Right ventricle myocardium superior (tissue), 1 donor: ENCODE measurements at places on chromosomes 3 and 15. TPM values are rescaled to one million over a fixed set of nuclear protein-coding genes. Genes with fewer than 3 reads are reported as not detected.

TMC3 gene
- not detected for total RNA-seq

C3orf62 gene
- total RNA-seq: 2.6 TPM

FEZF2 gene
- not detected for total RNA-seq

RPP25 gene
- total RNA-seq: 3.4 TPM

PRSS50 gene
- total RNA-seq: 0.16 TPM

SPESP1 gene
- 7.6 TPM for total RNA-seq

CHD2 gene
- 43.5 TPM for total RNA-seq

TGM4 gene
- total RNA-seq: not detected

RARB gene
- total RNA-seq: 19.4 TPM

STRIT1 gene
- total RNA-seq: not detected

CASR gene
- not detected for total RNA-seq

ASB14 gene
- total RNA-seq: 13.4 TPM

SKOR1 gene
- total RNA-seq: 0.11 TPM

CLDN1 gene
- not detected for total RNA-seq

SPINK8 gene
- total RNA-seq: not detected

DNA sequence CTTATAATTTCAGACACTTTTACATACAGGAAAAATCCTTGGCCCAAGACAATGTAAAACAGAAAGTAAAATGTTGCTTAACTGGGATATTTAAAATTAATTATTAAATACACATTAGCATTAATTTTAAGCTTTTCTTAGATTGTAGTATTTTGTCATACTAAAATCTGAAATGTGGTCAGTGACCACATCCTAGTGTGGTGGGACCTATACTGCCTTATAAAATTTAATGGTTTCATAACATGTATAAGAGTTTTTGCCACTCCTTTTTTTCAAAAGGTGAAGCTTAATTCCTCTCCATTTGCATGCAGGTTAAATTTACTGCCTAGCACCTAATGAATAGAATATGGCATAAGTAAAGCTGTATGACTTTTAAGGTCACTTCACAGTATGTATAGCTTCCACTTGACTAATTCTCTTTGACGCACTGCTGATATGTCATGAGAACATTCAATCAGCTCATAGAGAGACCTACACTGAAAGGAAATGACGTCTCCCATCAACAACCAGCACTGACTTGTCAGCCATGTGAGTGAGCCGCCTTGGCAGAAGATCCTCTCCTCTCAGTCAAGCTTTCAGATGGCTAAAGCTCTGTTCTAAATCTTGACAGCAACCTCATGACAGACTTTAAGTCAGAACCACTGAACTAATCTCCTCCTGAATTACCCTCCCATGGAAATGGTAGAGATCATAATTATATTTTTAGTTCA is 847.8 kb downstream of the SI start:
- no peak for DNase-seq

DNA sequence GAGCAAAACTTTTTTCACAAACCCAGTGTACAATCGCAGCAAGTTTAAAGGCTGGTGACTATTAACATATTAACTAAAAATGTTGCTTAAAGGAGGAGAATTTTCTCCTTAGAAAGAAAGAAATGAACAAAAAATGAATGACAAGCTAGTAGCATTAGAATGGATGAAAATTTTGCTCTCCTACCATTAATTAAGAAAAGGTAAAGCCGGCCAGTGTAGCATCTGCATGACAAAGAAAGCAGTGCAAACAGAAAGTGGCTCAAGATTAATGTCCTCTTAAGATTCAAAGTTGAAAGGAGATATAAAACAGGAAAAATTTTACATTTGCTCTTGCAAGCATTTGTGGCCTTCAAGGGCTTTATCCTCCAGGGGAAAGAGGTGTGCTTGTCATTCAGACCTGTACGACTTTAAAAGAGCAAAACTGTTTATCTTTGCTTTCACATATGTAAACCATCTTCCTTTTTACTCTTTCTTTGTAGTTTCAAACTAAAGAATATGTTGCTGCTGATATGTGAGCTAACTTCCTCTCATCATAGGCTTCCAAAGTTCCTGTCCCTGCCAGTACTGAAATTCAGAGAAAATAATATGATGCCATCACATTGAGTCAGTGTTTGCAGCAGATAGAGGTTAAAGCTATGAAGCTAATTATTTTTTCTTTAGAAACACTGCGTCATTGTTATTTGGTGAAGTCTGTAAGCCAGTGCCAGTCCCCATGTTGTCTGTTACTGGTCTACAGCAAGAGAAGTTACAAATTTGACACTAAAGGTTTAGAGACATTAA is 439.1 kb upstream of the GRM7 start:
- no peak for DNase-seq

GRCh38 chr3:152279479-152279878 is 10.8 kb downstream of the MBNL1 start:
- DNase-seq: no peak

GRCh38 chr3:48086705-48087104 is 70.5 kb upstream of the MAP4 start:
- DNase-seq: no peak

- no peak for DNase-seq
Measured at GRCh38 chr3:194937882-194938321, 252.2 kb downstream of the FAM43A start.

- DNase-seq: no peak
Measured at GRCh38 chr3:243356-243725, 46.8 kb downstream of the CHL1 start.

GRCh38 chr3:15310491-15311370 is 21.7 kb downstream of the SH3BP5 start:
- DNase-seq: no peak

DNA sequence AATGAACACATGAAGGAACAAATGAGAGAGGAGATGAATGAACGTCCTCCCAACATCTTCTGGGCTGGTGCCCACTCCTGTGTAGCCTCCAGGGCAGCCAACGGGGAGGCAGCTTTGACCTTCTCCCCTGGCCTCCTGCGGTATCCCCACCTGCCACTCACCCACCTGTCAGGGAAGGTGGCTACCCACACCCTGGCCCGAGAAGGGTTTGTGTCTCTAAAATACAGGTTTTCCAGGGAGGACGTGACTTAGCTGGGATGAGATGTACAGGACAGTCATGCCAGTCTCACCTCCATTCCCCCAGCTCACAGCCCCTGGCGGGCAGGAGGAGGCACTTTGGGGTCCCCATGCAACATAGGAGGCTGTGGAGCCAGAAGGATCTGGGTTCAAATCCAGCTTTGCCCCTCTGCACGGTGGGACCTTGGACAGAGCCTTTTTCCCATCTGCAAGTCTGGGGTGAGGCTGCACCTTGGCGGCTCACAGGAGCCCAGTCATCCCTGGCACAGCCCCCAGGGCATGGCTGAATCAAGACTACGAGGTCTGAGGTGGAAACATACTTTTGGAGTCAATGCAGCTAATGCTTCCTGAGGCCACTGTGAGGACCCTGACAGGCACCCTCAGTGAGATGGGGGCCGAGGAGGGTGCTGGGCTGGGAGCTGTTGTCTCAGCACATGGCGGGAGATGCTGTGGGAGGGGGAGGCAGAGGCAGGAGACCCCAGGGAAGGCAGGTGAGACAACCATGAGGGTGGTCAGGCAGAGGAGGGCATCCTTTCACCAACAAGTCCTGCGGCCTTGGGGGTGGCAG is 11.1 kb upstream of the PLXND1 start:
- no peak for DNase-seq

GRCh38 chr3:5116538-5116937 is 5.6 kb upstream of the ARL8B start:
- no peak for DNase-seq

DNA sequence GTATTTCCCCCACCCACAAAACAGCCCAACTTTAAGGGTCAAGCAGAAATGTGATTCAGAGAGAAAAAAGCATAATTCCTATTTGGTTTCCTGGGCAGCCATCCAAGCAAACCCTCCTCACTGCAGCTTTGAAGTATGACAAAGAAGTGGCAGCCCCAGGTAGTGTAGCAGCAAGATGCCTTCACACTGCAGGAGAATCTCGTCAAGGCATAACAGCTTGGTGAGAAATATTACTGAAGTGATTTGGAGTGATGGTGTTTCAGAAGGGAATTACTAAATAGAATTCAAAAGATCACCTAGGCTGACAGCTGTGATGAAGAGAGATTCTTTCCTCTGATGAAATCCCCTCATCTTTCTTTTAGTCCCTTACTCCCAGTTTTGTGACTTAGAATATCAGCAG is 173.9 kb downstream of the PYDC2 start:
- DNase-seq: no peak

- no peak for DNase-seq
Measured at GRCh38 chr3:146246526-146246925, 4.4 kb downstream of the PLSCR4 start.

- no peak for DNase-seq
Measured at GRCh38 chr3:24523988-24524727, 29.5 kb upstream of the THRB start.

- DNase-seq: no peak
Measured at GRCh38 chr3:190442240-190442639, 7.5 kb downstream of the TMEM207 start.

GRCh38 chr3:143158014-143158988 is 38.7 kb downstream of the CHST2 start:
- DNase-seq: no peak

DNA sequence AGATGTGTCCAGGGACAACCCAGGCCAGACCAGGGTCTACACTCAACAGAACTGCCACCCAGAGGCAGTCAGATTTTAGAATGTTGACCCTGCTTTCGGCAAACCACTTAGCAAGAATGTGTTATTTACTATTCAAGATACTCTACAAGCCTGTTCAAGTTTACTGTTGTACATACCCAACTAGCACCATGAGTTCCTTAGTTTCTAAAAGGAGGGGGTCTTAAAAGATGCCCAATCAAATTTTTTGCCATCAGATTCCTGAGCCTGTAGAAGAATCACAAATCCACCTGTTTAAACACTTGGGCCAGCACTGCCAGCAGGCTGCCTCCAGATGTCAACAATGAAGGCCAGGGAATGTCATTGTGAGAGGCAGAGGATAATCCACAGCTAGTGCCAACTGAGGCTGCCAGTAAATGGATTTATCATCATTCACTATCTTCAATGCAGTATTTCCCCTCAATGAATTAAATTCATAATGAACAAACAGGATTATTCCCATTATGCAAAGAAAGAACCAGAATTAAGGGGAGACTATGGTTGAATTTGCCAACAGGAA is 43.5 kb upstream of the SNRPA1 start:
- no peak for DNase-seq

- DNase-seq: no peak
Measured at GRCh38 chr15:44796508-44796907, 60.2 kb downstream of the TRIM69 start.

DNA sequence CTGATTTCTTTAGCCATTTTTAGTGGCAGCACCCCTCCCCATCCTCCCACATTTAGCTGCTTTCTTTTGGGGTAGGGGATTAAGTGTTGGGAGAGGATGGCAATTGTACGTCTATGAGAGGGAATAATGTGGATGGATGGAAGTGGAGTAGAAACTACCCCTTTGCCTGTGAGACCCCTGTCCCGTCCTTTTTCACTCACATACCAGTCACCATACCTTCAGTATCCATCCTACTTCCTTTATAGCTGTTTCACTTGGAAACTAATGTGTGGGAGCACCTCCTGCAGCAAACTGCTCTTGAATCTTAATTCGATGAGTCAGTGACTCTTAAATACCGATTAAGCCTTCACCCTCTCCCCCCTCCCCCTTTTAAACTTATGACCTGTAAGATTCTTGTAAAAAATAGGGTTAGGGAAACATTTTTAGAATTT is 730 bp downstream of the SPRED1 start:
- no peak for DNase-seq

GRCh38 chr3:11010426-11011165 is 18.0 kb downstream of the SLC6A1 start:
- no peak for DNase-seq

DNA sequence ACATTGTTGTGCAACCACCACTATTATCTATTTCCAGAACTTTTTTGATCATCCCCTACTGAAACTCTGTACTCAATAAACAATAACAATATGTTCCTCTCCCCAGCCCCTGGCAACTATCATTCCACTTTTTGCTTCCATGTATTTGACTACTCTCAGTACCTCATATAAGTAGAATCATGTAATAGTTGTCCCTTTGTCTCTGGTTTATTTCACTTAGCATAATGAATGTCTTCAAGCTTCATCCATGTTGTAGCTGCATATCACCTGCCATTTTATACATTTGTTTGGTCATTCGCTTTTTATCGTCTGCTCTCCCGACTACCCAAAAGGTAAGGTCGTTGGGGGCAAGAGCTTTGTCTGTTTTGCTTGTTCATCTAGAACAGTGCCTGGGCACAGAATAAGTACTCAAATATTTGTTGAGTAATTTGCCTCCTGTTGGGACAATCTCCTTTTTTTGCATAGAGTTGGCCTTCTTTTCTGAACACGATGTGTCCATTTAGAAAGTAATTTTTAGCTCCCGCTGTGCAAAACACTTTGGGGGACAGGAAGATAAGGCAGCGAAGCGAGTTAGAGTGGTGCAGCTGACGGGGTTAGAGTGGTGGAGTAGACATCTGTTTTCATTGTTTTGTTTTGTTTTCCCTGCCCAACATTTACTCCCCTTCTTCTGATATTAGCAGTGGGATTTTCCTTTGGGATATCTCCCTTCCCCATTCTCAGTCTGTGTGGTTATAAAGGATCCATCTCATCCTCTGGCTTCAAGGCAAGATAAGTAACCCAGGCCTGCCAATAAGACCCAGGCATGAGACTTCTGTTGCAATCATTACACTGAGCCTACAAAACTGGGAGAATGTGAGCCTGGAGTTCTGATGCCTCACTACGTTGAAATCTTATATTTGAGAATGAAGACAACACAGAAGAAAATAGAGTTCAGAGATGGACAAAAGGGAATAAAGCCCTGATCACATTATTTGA is 83.4 kb upstream of the RNU6-1 start:
- no peak for DNase-seq

DNA sequence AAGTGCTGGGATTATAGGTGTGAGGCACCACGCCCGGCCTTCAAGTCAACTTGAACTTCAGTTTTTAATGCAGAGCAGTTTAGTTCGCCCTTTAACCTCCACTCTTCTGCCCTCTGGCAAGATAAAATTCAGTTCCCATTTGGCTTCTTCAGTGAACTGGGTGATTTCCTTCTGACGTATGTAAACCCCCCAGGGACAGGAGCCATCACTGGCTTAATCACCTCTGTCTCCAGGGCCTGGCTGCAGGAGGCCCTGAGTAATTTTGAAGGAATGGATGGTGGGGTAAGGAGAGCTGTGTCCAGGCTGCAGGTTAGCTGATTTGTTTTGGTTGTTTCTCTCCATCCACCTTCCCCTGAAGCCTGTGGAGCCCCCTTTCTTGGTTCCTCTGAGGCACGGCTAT is 11.9 kb downstream of the MCM2 start:
- no peak for DNase-seq

GRCh38 chr3:10363935-10364334 is 43.0 kb upstream of the SEC13 start:
- no peak for DNase-seq

GRCh38 chr3:67375976-67376375 is 278.4 kb downstream of the SUCLG2 start:
- no peak for DNase-seq
